ENCODE measurements at places on chromosomes 1 and 21.
A peak's percentile ranks its signal among the peaks of the same experiment; 100 is the strongest.

GRCh38 chr1:92372164-92372563 is 73.3 kb downstream of the RPAP2 start:
- DNase-seq: no peak

DNA sequence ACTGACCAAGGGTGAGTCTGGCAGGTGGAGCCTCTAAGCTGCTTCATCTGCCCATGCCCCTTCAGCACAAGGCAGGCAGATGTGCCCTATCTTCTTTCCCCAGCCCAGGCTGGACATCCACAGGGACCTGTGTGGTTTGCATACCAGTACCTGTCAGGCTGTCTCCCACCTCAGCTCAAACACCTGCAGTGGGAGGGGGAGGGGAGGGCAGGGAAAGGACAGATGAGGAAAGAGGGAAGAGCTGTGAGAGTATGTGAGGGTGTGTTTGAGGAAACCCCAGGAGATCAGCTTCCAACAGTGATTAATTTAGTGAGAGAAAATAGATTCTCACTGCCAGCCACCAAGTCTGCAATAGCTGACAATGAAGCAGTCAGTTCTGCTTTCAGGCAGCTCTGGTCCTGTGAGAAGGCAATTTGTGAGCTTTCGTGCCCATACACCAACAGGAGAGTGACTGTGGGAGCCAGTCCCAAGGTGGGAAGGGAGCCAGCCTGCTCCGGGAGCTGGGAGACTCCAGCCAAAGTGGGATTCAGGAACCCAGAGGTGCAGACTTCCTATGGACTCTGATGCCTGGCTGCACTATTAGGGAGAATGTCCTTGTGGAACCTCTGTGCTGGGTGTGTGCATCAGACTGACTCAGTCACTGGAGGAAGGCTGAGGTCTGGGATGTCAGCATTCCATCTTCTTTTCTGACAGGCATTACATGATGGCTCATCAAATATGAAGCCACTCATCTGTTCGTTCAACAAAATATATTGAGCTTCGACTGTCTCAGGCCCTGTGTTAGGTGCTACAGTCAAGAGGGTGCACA is 59.7 kb downstream of the TNR start:
- no peak for DNase-seq

DNA sequence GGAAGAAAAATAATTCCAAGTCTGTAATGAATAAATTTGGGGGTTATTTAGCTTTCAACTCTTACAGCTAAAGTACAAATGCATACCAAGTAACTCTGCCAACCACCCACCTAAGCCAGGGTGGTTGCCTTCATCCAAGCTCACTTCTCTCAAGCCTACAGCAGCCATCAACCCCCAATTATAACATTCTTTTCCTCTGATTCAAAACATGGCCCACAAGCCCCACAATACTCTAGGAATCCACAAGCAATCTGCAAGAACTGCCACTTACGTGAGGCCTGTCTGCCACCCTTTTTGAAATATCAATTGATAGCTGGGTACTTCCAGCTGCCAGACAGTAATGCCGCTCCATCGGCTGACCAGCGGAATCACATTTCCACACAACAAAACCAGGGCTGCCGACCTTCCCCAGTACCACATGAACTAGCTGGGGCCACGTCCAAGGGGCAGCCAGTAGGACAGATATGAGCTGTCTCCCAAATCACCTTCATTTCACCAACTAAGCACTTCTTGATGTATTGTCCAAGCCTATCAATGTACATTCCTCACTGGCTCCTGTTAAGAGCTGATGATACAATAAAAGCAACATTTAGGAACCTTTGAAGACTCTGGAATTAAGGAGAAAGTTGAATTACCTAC is 3.2 kb downstream of the LBR start:
- no peak for DNase-seq

DNA sequence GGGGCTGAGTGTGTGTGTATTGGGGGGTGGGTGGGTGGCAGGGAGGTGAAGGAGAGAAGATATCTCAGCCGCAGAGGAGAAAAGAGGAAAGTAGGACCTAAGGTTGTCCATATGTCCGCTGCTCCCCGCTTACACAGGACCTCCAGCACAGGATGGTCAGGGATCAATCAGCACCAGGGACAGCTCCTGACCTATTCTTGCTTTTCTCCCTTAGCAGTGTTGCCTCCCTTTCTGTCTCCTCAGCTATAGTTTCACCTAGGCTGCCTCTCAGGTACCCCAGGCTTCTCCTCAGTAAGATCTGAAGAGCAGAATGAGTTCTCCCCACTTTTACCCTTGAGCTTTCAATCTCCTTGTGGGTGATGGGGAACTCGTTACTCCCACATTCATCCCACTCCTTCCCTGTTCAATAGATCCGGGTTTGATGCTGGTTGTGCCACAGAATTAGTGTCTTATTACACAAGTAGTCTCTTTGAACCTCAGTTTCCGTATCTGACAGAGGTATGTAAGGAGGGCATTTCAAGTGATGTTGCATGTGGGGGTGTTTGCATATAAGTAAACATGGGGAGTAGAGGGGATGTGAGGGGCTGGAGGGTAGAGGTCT is 1.4 kb upstream of the DPH2 start:
- no peak for DNase-seq

DNA sequence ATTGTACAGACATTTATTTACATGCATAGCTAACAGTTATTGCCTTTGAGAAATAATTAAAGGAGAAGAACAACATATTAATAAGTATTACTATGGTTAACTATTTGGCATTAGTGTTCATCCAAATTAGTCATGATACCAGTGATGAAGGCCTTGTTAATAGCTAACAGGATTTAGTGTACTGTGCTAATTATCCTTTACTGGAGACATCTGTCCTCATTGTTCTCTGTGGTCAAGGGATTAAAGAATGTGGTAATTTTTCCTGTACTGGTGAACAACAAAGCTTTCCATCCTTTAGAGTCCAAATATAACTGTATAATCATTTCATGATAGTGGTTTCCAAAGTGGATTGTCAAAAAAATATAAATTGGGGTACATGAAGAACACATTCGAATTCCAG is 103.9 kb downstream of the ADGRL4 start:
- DNase-seq: peak; percentile 42

- no peak for DNase-seq
Measured at GRCh38 chr21:25757531-25757930, 22.8 kb downstream of the GABPA start.

DNA sequence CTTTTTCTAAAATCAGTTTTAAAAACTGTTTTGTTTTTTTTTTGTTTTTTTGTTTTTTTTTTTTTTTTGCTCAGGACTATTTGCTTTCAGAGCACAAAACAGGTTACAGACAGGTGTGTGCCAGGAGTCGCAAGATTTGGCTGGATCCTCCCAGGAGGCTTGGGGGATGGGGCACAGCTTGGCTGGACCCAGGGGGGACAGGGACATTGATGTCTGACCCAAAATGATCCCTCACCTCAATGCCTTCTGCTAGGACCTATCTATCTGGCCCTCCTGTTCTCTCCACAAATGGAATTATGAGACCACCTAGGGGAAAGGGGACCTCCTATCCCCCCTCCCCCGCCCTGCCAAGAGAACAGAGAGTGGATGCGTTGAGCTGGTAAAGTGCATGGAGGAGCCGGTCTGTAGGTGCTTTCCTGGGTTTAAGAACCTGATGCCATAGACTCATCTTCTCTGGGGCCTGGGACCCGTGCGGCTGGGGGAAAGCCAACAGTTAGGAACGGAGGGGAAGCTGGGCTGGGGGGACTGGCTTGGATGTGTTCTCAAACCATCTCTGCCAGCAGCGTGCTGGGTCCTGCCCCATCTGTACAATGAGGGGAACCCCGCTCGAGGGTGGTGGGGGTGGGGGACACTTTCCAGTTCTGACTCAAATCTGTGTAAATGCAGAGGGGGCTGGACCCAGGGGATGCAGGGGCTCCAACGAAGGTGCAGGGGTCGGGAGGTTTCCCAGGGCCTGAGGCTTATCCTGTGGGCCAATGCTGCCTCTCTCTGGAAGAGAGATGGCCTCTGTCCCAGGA is 28.9 kb downstream of the RUNX3 start:
- DNase-seq: no peak

Measured in MV-4-11 (cell line).